ENCODE measurements at places on chromosomes 1 and 21. TPM values are rescaled to one million over a fixed set of nuclear protein-coding genes. Genes with fewer than 3 reads are reported as not detected.

DNA sequence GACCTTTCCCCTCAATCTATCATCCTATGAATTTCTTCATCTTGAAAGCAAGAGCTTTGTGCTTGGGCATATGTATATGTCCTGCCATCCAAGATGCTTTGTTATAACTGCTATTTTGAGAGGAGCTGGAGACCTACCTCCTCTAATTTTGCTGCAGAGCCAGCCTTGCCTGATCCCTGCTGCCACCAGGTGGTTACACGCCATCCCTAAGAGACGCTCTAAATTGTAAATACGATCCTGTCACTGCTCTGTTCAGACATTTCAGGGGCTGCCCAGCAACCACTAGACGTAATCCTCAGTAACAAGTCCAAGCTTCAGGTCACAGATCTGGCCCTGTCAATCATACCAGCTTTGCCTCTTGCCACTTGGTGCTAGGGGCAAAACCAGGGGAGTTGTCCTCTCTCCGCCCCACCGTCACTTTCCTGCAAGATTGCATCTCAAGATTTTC, 32.9 kb downstream of the GPA33 start:
- H3K36me3 ChIP-seq: no peaks in the 10 kb centered on the region
- H3K27me3 ChIP-seq: no peaks in the 10 kb centered on the region
- H3K27ac ChIP-seq: no peak overlapping the region
- peaks cover 18% of the 10 kb centered on the region for H3K4me1 ChIP-seq

DNA sequence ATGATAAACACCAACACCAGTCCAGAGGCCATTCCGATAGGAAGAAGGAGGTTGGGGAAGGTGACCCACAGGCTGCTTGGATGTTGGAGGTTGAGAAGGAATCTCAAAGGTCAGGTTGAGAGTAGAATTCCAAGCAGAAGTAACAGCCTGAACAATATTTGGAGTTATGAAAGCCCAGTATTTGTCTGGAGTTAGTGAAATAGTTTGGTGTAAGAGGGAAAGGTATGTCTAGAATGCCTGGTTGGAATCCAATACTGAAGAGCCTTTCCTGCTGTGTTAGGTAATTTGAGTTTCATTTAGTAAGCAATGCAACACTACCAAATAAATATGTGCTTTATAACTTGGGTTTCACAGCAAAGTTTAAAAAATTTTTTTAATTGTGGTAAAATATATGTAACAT, 70.5 kb upstream of the MCOLN3 start:
- H3K4me3 ChIP-seq: no peak overlapping the region
- H3K27me3 ChIP-seq: no peaks in the 10 kb centered on the region
- H3K27ac ChIP-seq: no peak overlapping the region
- H3K4me1 ChIP-seq: peaks cover 5% of the 10 kb centered on the region

DNA sequence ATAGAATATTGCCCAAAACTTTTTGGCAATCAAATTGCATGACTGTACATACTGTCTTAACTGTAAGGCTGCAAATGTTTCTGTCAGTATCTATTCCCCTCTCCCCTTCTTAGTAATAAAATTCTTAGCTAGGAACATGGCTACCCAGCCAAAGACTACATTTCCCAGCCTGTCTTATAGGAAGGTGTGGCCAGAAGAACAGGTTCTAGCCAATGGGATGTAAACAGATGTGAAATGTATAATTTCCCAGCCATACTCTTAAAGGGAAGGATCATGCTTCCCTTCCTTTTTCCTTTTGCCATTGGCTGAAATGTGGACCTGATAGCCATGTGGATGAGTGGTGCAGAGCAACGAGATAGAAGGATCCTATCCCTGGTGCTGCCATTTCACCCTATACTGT, 7.0 kb upstream of the HIVEP3 start:
- H3K4me1 ChIP-seq: no peaks in the 10 kb centered on the region
- H3K36me3 ChIP-seq: no peaks in the 10 kb centered on the region
- no peak overlapping the region for H3K4me3 ChIP-seq

The KIF26B gene
- 2.3 TPM for total RNA-seq
